ENCODE measurements at places on chromosomes 4 and X. TPM values are rescaled to one million over a fixed set of nuclear protein-coding genes. Genes with fewer than 3 reads are reported as not detected.

- H3K4me1 ChIP-seq = peaks cover 4% of the 10 kb centered on the region
- no peaks in the 10 kb centered on the region for H3K36me3 ChIP-seq
- no peak overlapping the region for H3K27ac ChIP-seq
These were observed 81.5 kb downstream of the PJA1 start for GRCh38 chrX:69083801-69084200.

The TEX11 gene
- not detected for total RNA-seq

DNA sequence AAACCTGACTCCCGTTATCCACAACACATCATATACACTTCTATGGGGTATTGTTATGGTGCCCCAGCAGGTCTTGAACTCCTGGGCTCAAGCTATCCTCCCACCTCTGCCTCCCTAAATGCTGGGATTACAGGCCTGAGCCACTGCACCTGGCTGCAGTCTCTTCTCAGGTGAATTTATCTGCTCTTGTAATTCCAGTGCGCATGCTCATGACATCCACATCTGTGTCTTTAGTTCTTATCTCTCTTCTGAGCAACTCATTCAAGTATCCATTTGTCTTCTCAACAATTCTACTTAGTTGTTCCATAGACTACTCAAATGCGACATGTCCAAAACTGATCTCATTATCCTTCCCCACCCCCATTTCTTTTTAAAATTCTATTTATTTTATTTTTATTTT, 20.5 kb upstream of the MID2 start:
- DNase-seq = no peak
- H3K27ac ChIP-seq = no peak overlapping the region
- H3K36me3 ChIP-seq = no peaks in the 10 kb centered on the region
- H3K27me3 ChIP-seq = no peaks in the 10 kb centered on the region
- H3K4me1 ChIP-seq = no peaks in the 10 kb centered on the region
- H3K4me3 ChIP-seq = no peak overlapping the region

The RASL11B gene
- 51.9 TPM for total RNA-seq

The RPL36A gene
- 436 TPM for total RNA-seq

The FDCSP gene
- not detected for total RNA-seq

GRCh38 chr4:182449186-182449929, 206.2 kb downstream of the TENM3 start:
- H3K36me3 ChIP-seq = no peaks in the 10 kb centered on the region
- DNase-seq = no peak
- H3K4me3 ChIP-seq = peak overlapping the region; percentile 62
- peak overlapping the region; percentile 74 for H3K27ac ChIP-seq
- peaks cover 1% of the 10 kb centered on the region for H3K4me1 ChIP-seq
- H3K27me3 ChIP-seq = no peaks in the 10 kb centered on the region

GRCh38 chr4:111934314-111934713, 210.9 kb upstream of the FAM241A start:
- no peak overlapping the region for H3K4me3 ChIP-seq
- DNase-seq = no peak
- H3K36me3 ChIP-seq = no peaks in the 10 kb centered on the region

DNA sequence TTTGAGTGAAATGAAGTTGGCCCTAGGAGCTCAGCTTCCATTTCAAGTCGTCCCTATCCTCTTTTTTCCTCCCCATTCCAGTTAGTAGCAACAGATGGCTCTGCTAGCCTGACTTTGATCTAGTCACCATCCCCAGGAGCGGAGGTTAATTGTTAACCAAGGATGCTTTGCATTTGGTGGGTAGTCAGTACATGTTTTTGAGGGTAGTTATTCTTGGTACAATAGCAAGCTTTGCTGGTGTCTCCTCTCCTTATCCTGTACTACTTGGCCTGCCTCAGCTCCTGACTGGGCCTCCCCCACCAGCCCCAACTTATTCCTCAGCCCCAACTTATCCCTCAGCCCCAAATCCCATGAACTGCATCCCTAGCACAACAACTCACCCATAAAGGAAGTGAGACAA, 14.8 kb upstream of the RTL5 start:
- H3K36me3 ChIP-seq = no peaks in the 10 kb centered on the region
- H3K27me3 ChIP-seq = no peaks in the 10 kb centered on the region
- DNase-seq = no peak
- H3K27ac ChIP-seq = no peak overlapping the region
- no peaks in the 10 kb centered on the region for H3K4me1 ChIP-seq

DNA sequence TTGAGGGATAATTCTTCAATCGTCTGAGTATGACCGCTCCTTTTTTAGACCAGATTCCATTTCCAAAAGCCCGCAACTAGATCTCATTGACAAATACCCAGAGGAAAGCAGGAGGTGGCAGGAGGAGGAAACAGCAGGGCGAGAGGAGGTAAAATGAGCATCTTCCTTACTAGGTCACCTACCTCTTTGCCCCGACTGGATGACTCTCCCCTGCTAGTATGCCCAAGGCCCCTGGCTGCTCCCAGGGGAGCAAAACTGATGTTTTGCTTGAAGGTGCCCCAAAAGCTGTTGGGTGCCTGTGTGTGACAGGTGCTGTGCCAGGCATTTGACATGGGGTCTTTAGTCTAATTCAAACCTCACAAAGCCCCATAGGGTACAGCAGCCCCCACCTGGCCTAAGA, 48.9 kb downstream of the C4orf50 start:
- no peaks in the 10 kb centered on the region for H3K36me3 ChIP-seq
- H3K4me1 ChIP-seq = no peaks in the 10 kb centered on the region
- H3K4me3 ChIP-seq = no peak overlapping the region

Data from ovary (tissue), 10 donors.